ENCODE measurements at places on chromosomes 12 and 14. TPM values are rescaled to one million over a fixed set of nuclear protein-coding genes. Genes with fewer than 3 reads are reported as not detected.

The SLCO1C1 gene
- total RNA-seq = 0.37 TPM

The KIF26A gene
- total RNA-seq = 6.6 TPM

The MYO1H gene
- 0.21 TPM for total RNA-seq

The FAM181A gene
- total RNA-seq = not detected

GRCh38 chr14:100790502-100791347 lies 35.2 kb upstream of the MEG3 start:
- no peak for DNase-seq

DNA sequence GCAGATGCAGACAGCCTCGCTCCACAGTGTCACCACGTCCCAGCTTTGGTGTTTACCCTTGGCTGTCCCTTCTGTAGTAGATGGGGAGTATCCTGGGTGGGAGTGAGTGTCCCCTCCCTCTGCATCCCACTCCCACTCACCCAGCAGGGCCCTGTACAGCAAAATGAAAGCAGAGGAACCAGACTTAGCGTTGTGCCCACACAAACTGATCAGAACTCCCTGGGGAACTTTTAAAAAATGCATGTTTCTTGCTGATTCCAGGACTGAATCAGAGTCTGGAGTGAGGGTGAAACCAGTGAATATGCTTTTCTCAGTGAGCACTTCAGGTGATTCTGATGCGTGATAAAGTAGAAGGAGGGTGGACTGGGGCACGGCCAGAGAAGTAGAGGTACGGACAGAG lies 2.9 kb downstream of the ACVRL1 start:
- DNase-seq = no peak

DNA sequence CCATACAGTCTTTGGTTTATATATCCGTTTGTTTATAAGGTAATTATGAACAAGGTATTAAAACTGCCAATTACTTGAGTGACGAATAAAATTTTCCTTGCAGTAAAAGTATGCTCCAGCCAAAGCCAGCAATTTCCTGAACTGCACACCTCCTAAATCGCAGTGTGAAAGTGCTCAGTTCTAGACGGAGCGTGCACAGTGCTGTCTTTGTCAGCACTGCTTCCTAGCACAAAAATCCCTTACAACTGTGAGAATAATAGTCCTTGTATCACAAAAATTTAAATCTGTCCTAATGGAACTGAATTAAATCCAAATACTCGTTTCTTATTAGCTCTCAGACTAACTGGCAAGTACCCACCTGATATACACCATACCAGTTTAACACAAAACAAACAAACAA lies 26.3 kb downstream of the LRIG3 start:
- DNase-seq = no peak
